ENCODE measurements at places on chromosomes 7 and 10. TPM values are rescaled to one million over a fixed set of nuclear protein-coding genes. Genes with fewer than 3 reads are reported as not detected.

- DNase-seq: no peak
These were observed 14.6 kb downstream of the GATA3 start for GRCh38 chr10:8069108-8069507.

DNA sequence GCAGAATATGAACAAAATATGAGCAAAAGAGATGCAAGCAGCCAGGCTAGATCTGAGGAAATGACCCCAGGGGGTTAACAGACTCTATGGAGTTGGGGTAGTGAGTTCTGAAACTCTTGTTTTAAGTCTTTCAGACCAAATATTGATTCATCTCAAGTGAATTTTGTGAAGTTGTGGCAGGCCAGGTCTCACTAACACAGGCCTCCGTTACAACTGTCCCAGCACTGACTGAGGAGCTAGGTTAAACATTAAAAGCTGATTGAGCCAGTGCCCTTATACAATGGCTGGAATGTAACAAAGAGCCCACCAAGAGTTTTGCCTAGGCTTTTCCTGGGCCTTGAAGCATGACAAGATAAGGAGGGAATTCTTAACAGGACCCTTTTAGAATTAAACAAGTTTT, 192.3 kb upstream of the STK17A start:
- DNase-seq: no peak

The CCDC3 gene
- polyA plus RNA-seq: 6.7 TPM

The DYNC1I1 gene
- 14.9 TPM for polyA plus RNA-seq

The PAPOLB gene
- polyA plus RNA-seq: 0.05 TPM

GRCh38 chr7:80078159-80078731, 56.4 kb upstream of the GNAI1 start:
- no peak for DNase-seq

GRCh38 chr10:89207801-89208551, 859 bp upstream of the CH25H start:
- peak; percentile 49 for DNase-seq

DNA sequence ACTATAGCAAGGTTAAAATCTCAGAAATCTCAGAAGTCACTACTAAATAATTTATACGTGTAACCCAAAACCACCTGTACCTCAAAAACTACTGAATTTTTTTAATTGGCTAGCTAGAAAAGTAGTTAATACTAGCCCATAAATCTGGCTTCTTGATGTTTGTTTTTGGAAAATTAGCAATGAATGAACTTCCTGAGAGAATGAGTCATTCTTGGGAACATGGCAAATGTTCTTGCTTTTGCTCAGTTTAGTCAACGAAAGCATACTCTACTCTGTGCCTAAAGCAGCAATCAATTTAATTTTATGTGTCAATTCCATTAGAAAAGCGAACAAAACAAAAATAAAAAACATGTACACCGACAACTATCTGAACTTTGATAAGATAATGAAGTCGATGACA, 69.2 kb downstream of the SEMA3E start:
- DNase-seq: no peak

GRCh38 chr7:55233001-55233400, 132.1 kb upstream of the LANCL2 start:
- DNase-seq: no peak

GRCh38 chr7:25272265-25272664, 44.0 kb upstream of the NPVF start:
- no peak for DNase-seq

- no peak for DNase-seq
These were observed 36.3 kb downstream of the PLAC9 start for GRCh38 chr10:80168679-80169380.

The CYP26A1 gene
- polyA plus RNA-seq: 0.40 TPM

DNA sequence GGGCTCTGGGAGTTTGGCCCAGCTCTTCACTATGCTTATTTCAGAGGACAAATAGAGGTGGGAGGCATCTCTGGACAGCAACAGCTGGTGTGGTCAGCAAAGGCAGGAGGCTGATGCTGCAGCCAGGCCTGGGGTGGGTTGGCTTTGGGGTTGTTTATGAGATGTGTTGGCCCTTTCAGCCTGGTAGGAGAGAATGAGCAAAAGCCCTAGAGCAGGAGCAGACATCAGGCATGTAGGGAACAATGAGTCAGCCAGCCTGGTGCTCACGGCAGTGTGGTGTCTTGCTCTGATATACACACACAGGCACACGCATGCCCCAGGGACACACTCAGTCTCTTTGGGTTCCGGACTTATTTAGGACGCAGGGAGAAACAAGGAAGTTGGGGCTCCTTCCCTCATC, 157.1 kb downstream of the PRKCQ start:
- no peak for DNase-seq

- no peak for DNase-seq
These were observed 186.9 kb downstream of the PRPF18 start for GRCh38 chr10:13773496-13774170.

The CAV1 gene
- polyA plus RNA-seq: 404 TPM

GRCh38 chr7:155009570-155010157, 6.7 kb upstream of the PAXIP1 start:
- no peak for DNase-seq

- no peak for DNase-seq
These were observed 170.4 kb downstream of the WNT2 start for GRCh38 chr7:117152213-117153007.

The SLC16A12 gene
- polyA plus RNA-seq: 0.87 TPM
